AG08396 (cell line): ENCODE measurements at places on chromosomes 4 and X.

GRCh38 chrX:21963731-21964405 lies 23.4 kb downstream of the SMS start:
- DNase-seq = no peak

- no peak for DNase-seq
These were observed 35.7 kb upstream of the FAM241A start for GRCh38 chr4:112109360-112110058.

- DNase-seq = no peak
These were observed 2.9 kb downstream of the ANTXR2 start for GRCh38 chr4:80069837-80070731.

DNA sequence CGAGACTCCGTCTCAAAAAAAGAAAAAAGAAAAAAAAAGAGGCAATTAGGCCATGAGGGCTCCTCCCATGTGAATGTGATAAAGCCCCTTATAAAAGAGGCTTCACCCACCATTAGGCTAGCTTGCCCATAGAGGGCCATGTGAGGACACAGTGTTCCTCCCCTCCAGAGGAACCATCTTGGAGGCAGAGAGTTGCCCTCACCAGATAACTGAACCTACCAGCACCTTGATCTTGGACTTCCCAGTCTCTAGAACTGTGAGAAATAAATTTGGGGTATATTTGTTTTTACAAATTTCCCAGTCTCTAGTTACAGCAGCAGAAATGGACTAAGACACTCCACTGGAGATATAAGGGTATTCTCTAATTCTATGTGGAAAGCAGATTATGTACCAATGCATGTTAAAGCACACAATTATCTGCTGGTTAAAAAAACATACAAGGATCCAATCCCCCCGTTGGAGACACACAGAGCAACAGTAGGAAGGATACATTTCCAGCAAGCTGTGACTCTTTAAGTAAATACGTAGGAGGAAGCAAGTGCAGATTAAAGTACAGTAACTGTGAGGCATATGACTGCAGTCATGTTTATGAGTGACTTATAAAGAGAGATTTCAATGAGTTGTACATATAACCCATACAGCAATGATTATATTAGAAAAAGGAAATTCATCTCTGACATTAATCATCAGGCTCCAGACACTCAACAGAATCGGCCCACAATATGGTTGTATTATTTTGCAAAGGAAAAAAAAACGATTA lies 21.4 kb downstream of the SH3RF1 start:
- no peak for DNase-seq

GRCh38 chr4:122831515-122832196 lies 5.0 kb downstream of the FGF2 start:
- DNase-seq = no peak

- no peak for DNase-seq
These were observed 322.8 kb upstream of the DIAPH2 start for GRCh38 chrX:96361844-96362243.

DNA sequence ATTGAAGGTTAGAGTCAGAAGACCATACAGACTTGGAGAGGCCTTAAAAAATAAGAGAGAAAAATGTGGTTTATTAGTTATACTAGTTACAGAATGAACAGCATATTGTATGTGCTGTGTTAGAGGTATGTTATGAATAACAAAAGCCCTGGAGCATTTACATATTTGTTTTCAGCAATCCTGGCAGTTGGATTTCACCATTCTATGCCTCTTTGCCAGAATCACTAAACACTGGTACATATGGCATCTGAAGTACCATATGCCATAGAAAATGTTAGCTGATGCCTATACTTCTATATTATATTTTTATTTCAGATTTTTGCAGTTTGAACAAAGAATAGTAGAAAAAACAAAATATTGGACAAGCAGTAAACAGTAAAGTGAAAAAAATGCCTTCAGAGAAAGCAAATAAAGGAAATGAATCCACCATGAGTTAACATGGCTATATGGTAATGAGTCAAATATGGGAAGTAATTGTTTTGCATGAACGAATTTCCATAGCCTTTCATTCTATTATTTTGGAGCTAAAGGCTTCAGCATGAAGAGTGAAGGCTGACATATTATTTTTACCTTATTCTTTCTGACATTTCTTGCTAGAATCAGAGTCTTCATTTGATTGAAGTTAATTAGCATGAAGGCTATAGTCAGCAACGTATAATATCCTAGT lies 41.9 kb upstream of the PRDM8 start:
- no peak for DNase-seq

GRCh38 chr4:87078987-87079486 lies 141.4 kb downstream of the KLHL8 start:
- DNase-seq = peak; percentile 43

DNA sequence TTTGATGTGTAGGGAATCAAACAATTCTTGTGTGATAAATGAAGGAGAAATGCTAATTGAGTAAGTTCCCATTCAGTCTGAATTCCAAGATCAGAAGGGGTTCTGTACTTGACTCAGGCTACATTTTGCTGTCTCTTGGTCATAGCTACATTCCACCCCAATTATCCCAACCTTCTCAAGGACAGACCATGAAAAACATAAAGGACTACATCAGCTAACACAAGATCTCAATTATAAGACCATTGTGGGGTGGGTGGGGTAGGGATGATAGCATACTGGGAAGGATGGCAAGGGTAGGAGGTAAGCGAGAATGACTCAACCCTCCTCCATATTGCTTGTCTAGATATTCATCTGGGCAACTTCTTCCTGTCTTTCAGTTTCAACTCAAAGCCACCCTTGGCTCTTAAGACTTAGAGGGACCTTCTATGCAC lies 87.4 kb upstream of the ETNPPL start:
- no peak for DNase-seq

DNA sequence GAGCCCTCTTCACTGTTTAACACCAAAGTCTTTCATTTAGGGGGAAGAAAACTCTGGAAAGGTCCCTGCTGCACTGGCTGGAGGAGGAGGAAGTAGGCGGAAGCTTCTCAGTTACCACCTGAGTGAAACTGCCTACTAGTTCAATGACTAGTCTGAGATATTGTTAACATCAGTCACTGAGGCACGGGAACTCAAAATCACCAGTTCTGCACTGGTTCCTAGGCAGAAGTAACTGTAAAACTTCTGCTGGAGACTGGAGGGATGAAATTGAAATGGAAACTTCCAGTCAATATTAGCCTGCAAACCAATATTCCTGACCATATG lies 178.3 kb downstream of the SNCA start:
- DNase-seq = no peak

DNA sequence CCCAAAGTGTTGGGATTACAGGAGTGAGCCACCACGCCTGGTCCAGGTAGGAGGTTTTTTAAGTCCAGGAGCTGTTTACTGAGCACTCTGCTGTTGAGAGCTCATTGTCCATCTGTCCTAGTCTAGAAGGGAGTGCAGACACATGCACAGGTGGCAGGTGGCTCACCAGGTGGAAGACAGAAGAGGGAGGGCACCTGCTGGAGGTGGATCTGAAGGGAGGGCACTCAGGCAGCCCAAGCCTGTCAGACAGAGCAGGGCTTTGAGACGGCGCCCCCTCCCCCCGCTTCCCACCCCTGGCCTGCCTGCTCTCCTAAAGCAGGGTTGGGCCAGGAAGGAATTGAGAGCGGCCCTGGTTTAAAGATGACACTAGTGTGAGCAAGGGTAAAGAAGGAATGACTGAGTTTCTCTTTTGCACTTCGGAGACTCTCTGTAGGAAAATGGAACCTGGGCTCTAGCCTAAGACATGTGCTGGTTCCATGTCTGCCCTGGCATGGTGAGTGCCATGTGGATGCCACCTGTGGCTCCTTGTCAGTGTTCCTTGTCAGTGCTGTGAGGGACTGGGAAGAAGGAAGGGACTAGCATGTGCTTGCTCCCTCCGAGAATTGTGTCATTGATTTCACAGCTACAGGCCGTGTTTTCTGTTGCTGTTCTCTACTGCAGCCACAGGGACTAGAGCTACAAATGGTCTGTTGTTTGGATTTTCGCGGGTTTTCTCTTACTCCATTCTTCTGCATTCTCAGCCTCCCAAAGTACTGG lies 108.6 kb downstream of the TNIP2 start:
- DNase-seq = no peak

DNA sequence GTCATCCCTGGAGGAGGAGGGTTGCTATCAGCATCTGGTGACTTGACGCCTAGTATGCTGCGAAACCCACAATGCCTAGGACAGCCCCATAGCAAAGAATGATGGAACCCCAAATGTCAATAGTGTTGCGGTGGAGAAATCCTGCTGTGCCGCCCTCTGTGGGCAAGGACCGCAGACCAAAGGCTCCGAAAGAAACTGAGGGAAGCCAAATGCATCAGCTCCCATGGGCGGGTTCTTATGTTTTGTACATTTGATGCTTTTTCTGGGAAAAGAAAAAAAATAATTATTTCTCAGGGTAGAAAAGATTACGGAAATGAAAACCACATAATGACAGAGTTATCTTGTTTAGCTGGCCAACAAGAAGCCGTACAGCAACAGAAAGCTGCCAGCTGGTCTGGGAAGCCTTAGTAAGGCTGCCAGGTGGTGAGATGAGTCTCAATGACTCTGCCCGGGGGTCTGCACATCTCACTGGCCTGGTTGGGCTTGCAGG lies 95.0 kb upstream of the TBL1X start:
- DNase-seq = no peak

- no peak for DNase-seq
These were observed 132.6 kb downstream of the GLUD2 start for GRCh38 chrX:121179972-121180371.

- no peak for DNase-seq
These were observed 552.7 kb upstream of the SLIT2 start for GRCh38 chr4:19698961-19699360.

DNA sequence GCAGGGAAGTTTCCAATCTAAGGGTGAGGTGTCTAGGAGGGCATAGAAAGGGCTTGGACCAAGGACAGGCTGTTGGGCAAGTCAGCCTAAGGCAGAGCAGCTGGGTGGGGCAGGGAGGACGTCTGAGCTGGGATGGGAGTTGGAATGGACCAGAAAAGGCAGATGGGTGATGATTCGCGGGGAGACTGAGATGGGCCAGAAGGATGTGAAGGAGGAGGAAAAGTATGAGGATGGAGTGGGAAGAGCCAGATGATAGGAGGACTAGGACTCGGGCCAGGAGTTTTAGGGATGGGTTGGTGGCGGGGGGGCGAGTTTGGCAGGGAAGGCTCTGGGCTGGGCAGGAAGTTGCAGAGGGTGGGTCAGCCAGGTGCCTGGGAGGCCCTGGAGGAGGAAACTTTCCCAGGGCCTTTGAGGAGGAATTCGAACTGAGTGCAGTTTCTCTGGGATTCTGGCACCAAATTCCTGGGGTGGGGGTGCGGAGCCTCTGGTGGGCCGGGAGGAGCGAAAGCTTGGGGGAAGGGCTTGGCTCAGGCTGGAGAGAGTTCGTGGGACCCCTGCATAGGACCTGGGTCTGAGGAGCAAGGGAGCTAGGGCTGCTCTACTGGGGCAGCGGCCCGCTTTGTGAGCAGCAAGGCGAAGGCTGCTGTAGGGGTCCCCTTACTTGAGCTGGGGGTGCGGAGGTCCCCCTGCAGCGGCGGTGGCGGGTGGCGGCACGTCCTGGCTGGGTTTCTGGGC lies 8.7 kb upstream of the TIMP1 start:
- peak; percentile 31 for DNase-seq

- no peak for DNase-seq
These were observed 2.9 kb downstream of the ADRA2C start for GRCh38 chr4:3768842-3769641.

DNA sequence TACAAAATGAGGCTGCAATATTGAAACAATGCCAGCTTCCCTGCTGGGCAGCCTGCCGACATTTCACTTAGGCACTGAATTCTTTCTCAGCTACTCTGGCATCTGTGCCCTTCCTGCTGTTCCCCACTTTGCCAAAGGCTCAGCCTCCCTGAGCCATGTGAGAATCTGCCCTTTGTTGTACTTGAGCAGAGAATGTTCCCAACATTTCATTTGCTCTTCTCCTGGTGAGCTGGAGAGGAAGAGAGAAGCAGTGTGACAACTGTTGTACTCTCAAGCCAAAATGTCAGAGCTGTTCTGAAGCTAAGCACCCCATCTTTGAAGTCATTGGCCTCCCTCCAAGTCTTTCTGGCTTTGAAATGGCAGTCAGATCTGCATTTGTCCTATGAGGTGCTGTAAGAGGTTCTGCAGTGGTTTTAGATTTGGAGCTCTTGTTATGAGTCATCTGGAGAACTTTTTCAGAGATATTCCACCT lies 32.5 kb downstream of the LANCL3 start:
- no peak for DNase-seq

GRCh38 chr4:186939766-186940165 lies 216.1 kb upstream of the FAT1 start:
- DNase-seq = no peak

DNA sequence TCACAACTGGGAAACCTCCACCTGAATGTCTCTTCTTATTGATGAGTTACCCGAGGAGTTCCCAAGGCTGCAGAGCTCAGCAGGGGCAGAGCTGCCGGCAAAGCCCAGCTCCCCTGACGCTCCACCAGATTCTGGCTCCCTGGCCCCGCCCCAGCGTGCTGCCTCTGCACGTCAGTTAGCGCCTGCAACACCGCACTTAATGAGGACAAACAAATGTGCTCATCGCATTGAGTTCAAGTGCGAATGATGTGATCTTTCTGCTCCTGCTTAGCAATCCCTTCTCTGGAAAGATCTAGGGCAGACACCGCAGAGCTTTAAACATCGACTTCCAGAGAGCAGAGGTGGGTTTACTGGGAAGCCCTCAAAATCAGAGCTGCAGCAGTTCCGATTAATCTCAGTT lies 55.5 kb upstream of the FBXW7 start:
- peak; percentile 21 for DNase-seq
